ENCODE measurements at places on chromosomes 3 and 15.

DNA sequence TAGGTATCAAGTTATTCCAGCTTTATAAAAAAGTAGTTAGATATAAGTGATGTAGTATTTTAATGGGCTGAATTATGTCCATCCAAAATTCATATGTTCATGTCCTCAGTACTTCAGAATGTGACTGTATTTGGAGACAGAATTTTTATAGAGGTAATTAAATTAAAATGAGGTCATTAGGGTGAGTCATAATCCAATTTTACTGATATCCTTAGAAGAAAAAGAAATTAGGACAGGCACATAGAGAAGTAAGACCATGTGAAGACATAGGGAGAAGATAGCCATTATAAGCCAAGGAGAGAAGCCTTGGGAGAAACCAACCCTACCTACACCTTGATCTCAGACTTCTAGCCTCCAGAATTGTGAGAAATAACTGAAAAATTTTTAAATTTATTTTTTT lies 30.3 kb downstream of the RAP2B start:
- no peak for DNase-seq

- DNase-seq, result no peak
These were observed 19.3 kb downstream of the IQSEC1 start for GRCh38 chr3:13053893-13054292.

DNA sequence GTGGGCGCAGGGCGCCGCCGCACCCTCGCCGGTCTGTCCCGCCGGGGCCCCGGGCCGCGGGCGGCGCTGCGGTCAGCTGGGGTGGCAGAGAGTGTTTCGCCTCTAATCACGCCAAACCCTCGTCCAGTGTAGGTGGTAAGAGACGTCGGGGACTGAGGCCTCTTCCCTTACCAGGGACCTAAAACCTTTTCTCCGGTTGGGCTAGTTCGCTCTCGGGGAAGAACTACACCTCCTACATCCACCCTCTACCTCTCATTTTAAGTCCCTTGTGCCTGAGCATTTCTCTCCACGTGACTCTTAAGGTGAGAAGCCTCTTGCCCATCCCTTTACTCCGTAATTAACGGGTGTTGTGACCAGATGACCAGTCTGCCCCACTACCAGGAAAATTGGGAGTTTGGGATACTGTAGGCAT lies 520 bp downstream of the TMEM42 start:
- peak; percentile 40 for DNase-seq

- DNase-seq, result peak; percentile 97
These were observed 62.1 kb upstream of the XCR1 start for GRCh38 chr3:46089237-46090011.

DNA sequence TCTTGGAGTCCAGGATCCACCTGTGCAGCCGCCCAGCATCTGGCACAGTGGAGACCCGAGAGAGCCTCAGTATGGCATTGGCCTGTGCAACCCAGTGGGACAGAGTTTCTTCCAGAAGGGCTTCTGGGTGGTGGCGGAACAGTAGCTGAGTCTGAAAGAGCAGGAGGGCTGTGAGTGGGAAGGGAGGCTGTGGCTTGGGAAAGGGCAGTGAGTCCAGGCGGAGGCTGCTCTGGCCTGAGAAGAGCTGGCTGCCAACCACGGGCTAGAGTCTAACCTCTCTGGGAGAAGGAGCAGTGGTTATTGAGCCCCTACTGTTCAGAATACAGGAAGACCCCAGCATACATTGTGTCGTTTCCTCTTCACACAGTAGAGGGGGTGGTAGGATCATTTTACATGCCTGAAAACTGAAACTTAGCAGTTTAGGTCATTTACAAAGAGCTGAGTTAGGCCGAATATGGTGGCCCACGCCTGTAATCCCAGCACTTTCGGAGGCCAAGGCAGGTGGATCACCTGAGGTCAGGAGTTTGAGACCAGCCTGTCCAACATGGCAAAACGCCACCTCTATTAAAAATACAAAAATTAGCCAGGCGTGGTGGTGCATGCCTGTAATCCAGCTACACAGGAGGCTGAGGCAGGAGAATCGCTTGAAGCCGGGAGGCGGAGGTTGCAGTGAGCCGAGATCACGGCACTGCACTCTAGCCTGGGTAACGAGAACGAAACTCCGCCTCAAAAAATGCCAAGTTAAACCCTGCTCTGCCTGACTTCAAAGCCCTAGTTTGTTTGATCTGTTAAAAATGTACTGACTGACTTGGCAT lies 3.2 kb downstream of the AEN start:
- DNase-seq, result no peak

GRCh38 chr15:100918690-100919480 lies at the start of gene LRRK1:
Gene LRRK1 (plus strand): TSS chr15:100919357. CDS start chr15:100924633, 5,276 bp downstream.
- DNase-seq, result peak; percentile 54

- DNase-seq, result peak; percentile 21
These were observed 40.8 kb upstream of the MED12L start for GRCh38 chr3:151044706-151045105.

DNA sequence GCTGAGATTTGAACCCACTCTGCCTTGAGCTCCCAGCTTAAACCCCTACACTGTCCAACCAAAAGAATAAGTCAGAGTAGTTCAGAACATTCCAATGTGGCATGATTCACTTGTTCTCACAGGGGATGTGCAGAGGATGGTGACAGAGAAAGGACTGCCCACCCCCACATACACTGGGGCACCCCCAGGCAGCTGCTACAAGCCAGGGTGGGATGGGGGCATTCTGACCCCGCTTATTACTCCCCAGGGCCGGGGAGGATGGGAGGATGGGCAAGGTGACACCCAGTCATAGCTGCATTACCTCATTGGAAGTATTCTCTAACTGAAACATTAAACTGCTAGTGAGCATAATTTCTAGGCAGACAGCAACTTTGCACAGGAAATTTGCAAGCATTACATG lies 126.0 kb upstream of the PRR20G start:
- DNase-seq, result no peak

GRCh38 chr15:90351479-90352106 lies 491 bp upstream of the ZNF774 start:
- DNase-seq, result no peak

- DNase-seq, result no peak
These were observed 8.2 kb downstream of the HDC start for GRCh38 chr15:50257332-50257731.

DNA sequence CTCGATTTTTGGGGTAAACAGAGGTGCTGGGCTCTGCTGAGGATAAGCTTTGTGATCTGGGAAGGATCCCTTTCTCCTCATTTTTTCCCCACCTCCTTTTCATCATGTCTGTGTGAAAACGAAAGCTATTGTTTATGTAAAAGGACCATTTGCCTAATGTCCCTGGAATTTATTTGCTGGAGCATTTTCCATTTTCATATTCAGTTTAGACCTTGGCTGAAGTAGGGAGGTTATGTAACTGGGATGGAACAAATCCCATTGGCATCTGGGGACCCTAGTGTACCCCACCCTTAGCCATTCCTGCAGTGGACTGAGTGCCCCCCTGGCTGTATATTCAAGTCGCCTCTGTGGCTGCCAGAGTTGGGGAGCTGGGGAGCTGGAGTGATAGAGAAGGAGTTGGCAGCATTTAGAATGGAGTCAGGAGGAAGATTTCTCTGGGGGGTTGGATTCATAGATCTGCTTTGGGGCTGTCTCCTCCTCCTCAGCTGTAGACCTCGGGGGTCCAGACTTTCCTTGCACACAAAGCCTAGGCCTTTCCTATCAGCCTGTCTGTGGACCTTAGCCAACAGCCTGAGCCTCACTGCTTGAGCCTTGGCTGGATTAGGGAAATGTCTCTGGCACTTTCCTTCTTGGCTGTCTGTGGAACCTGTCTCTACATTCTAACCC lies 270.4 kb upstream of the CTDSPL start:
- DNase-seq, result no peak

- DNase-seq, result no peak
These were observed 16.3 kb downstream of the TMEM43 start for GRCh38 chr3:14141144-14141543.

GRCh38 chr3:19945534-19945933 lies 1.4 kb upstream of the RAB5A start:
- DNase-seq, result peak; percentile 47

DNA sequence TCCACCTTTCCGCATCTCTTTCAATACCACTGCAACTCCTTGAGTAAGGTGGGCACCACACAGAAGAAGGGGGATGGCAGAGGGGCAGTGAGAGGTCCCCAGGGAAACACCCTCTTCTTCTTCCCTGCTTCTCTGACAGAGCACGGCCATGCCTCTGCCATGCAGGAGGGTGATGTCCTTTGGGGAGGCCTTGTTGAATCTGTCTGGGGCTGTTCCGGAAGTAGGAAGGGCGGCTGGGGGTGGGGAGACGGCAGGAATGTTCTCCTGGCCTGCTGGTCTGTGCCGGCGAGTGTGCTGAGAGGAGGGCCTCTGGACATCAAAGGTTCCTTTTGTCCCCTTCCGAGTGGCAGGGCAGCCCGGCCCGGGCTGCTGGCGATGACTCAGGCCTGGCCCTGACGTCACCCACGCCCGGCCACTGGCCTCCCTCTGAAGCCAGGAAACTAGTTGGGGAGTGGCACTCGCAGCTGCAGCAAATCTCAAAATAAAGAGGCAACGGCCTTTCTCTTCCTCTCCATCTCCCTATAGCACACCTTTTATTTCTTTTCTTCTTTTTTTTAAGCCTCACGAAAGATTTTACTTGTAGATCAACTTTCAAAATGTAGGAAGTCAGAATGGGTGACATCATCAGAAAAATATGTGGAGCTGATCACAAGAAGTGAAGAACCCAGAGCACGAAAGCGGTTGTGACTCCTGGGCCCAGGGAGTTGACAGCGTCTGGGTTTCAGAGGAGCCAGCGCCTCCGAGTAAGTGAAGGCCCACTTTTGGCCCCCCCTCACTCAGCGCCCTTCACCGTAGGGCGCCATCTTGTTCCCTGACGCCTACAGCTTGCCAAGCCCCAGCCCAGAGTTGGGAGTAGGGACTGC lies at the start of gene ZBTB38:
Gene ZBTB38, plus strand, starts transcription at position 443 of the 863 bp plus-strand sequence. CDS start 73,885 bp downstream, outside the sequence.
- DNase-seq, result peak; percentile 98

GRCh38 chr3:178440043-178440442 lies 96.2 kb upstream of the KCNMB2 start:
- DNase-seq, result no peak

- no peak for DNase-seq
These were observed 5.5 kb upstream of the IMPDH2 start for GRCh38 chr3:49034650-49035049.

DNA sequence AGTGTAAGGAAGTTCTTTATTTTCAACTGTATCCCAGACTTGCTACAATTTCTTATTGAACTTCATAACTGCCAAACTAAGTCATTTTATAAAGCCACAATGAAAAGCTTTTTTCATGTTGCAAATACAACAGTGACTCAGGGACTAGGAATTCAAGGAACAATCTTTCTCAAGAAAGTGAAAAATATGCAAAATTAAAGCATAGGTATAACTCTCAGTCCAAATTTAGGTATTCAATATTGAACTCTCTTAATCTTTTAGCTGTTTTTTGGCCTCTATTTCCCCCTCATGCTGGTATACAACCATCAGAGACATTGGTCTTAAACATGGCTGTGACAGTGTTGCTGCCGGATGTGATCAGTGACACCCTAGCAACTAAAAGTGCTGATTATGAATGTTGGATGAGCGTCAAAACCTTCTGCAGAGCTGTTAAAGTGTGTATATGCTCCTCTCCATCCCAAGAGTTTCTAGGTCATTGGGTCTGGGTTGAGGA lies 476.9 kb downstream of the ZNF385D start:
- DNase-seq, result no peak

GRCh38 chr15:96849271-96849900 lies 518.9 kb downstream of the NR2F2 start:
- DNase-seq, result no peak

- DNase-seq, result peak; percentile 32
These were observed 9.7 kb upstream of the RNF7 start for GRCh38 chr3:141728355-141728892.

- DNase-seq, result no peak
These were observed 49.7 kb upstream of the GOLGA6B start for GRCh38 chr15:72604794-72605193.

GRCh38 chr3:130374908-130375307 lies 29.4 kb downstream of the COL6A5 start:
- no peak for DNase-seq

GRCh38 chr3:100972867-100973266 lies 20.4 kb downstream of the ABI3BP start:
- DNase-seq, result peak; percentile 55

GRCh38 chr3:8094415-8094814 lies 407.2 kb upstream of the LMCD1 start:
- no peak for DNase-seq

GRCh38 chr3:114863848-114864247 lies 283.2 kb downstream of the ZBTB20 start:
- no peak for DNase-seq

DNA sequence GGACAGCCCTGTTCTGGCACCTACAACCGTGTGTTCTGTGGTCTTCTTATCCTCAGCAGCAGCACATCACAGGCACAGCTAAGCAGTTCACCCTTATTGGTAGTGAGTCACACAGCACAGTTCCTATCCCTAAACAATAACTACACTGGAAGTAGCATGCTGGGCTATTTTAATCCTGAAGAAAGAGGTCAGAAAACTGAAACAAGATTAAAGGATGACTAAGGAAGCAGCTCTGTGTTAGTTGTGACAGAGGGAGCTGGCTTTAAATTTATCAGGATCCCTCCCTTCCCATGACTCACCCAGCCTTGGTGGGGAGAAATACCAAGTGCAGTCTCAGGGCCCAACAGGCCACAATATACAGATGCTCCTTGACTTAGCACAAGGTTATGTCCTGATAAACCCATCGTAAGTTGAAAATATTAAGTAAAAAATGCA lies 144.3 kb downstream of the ERC2 start:
- peak; percentile 91 for DNase-seq

DNA sequence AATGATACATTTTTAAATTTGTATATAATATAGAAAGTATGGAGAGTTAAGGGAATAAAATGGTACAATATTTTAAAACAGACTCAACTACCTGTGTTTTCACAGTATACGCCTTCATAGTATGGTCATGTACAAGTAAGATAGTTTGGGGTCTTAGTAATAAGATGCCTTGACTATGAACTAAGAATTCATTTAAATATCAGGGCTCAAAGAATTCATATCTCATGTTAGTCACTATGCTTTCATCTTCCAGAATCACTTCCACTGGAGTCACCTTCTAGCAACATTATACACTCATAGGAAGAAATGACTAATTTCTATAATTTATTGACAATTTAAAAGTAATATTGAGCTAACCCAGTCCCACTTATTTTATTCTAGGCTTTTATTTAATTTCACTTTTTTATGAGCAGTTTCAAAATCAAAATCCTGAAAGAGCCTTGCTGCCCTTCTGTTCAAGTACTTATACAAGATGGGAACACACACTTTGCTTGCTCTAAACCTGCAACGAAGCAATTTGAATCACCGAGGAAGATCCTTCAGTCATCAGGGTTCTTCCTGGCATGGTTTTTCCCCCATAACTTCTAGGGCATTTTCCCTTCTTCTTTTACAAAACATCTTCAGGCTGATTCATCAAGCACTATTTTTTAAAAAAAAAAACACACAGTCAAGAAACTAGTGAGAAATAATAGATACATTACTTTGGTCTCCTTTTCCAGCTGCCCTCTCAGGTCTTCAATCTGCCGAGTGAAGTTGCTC lies 94.1 kb downstream of the MYH15 start:
- peak; percentile 20 for DNase-seq
